ENCODE measurements at places on chromosomes 2 and 18.

DNA sequence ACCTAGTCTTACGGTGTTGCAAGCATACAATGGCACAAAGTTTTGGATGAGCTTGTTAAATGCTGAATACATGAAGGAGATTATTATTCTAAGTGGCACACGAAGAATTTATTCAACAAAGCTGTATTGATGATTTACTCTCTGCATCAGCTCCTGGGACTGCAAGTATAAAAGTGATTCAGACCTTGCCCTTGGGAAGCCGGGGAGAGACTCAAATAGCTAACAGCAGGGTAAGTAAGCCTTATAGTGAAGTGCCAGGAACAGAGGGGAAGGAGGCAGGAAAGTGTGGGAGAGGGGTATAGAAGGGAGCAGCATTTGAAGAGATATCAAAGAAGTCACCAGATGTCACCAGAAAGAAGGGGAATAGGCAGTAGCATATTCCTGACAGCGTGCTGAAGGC is 115.4 kb downstream of the MCFD2 start:
- DNase-seq = no peak

- DNase-seq = no peak
Observed at GRCh38 chr2:218829868-218830451, 1.6 kb downstream of the PRKAG3 start.

- DNase-seq = no peak
Observed at GRCh38 chr18:23356424-23356823, 96.7 kb upstream of the RIOK3 start.

DNA sequence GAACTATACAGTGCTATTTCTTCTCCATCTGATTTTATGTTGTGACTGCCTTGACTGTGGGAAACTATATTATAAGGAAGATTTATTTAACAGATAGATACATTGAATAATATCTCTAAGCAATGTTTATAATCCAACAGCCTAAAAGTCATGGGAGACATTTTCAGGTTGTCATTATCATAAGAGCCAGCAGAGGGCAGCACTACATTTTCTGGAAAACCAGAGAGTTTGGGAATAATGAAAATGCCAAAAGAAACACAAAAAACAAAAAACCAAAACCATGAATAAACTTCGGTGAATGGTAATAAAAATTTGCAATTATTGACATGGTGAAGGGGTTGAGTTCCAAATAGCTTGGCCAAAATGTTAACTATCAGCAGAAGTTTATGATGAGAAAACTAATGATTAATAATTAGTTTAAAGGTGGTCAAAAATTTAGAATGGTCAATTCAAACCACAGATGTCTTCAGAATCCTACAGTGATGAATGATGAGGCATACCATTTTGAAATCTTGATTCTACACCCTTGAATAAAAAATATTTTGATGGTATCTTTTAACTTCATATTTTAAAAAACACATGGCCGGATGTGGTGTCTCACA is 4.7 kb downstream of the EEF1B2 start:
- DNase-seq = peak; percentile 55

- DNase-seq = no peak
Observed at GRCh38 chr18:21241301-21242048, 557 bp upstream of the GREB1L start.

- DNase-seq = no peak
Observed at GRCh38 chr2:163752267-163752666, 16.5 kb upstream of the FIGN start.

DNA sequence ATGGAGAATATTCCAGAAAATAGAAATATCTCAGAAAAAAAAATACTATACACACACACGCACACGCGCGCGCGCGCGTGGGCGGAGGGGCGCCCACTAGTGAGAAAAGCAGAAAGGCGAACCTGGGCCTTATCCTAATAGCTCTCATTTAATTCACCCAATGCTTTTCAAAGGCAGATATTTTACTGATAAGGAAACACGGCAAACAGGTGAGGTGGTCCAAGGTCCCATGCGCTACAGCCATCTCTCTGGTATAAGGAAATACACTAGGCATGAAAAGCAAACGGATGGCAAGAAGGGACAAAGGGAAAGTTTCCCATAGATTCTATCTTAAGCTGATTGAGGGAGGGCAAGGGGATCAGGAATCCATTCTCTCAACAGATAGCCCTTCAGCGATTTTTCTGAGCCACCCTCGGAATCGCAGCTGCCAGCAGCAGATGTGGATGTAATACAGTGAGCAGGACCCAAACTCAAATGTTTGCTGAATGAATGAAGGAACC is 136.7 kb downstream of the TMEM247 start:
- DNase-seq = peak; percentile 63

GRCh38 chr2:145752091-145752806 is 1232.3 kb upstream of the ZEB2 start:
- peak; percentile 70 for DNase-seq

DNA sequence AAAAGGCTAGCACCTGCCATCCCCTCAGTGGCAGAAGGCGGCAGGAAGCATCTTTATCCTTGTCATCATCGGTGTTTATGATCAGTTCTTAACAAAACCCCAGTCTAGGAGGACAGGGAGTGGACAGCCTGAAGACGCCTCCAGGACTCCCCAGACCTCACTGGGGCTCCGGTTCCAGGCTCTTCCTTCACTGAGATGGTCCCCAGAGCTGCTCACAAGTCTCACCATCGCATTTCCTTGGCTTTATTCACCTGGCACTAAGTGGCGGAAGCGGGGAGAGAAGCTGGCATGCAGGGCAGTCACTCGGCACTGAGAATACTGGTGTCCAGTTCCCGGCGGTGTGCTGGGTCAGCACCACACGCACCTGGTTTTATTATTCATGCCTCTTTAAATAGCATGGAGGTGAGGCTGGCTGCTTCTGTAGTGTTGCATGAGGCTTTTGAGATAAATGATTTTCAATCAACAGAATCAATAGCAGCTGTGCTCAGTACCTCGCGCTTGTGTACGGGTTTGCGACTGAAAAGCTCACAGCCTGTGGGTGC is 68.7 kb downstream of the CABLES1 start:
- no peak for DNase-seq

DNA sequence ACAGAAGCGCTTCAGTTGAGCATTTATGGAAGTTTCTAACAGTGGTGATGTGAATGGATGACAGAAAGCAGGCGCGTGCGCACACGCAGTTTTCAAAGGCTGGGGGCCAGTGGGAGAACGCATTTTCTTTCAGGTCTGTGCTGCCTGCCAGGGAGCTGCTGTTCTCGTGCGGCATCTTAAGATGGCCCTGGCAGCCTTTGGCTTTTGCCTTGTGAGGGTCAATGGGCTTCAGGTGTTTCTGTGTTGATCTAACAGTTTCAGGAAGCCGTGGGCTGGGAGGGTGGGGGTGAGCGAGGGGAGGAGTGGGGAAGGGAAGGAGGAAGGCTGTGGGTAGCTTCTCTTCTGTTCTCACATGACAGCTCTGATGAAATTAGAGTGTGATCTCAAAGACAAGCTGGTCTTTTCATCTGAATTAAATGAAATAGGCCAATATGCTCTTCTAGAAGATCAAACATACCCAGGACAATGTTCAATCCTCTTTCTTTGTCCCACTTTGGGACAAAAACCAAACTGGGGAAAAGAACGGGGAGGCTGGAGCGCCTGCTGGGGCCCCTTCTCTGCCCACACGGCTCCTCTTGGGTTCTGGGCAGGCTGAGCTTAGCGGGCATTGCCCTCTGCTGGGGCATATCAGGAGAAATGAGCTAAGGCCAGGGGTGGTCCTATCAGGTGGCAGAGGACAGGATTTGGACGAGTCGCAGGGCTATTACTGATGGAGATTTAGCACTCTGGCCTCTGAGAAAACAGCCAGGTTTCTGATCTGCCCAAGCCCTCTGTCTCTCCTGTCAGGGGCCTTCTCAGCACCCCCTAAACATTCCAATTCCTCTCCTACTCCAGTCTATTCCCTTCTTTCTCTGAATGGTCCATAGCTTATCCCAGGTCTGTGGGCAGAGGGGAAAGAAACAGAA is 126.2 kb upstream of the LGALSL start:
- peak; percentile 75 for DNase-seq

GRCh38 chr18:59597049-59597448 is 100.2 kb downstream of the CCBE1 start:
- no peak for DNase-seq

DNA sequence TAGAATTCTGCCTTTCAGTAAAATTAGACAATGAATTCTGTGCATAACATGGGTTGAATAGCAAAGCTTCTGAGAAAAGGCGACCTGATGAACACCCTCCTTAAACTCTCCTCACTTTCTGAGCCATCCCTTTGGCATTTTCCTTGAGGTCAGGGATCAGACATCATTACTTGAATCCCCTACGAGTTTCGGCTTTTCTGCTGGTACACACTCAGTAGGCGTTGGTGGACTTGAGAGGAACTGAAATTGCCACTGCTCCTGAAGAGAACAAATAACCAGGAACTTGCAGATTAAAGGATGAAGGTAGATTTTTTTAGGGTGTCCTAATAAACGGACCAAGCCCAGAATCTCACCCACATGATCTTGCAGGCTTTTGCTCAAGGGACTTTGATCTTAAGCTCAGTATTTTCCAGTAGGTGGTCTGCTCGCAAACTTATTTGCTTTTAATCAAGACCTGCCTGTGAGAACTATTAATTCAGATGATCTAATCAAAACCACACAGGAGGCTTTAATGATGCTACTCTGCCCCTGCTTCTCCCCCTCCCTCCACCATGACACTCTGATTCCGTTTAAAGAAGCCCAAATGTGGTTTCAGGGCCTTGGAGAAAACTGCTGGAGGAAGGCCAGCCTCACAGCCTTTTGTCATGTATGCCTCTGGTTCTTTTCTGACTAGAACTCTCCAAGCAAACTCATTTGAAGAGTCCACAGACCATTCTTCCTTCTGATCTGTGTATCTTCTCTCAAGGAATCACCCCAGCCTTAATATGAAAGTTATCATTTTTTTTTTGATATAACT is 124.9 kb downstream of the PRKCE start:
- DNase-seq = peak; percentile 45

DNA sequence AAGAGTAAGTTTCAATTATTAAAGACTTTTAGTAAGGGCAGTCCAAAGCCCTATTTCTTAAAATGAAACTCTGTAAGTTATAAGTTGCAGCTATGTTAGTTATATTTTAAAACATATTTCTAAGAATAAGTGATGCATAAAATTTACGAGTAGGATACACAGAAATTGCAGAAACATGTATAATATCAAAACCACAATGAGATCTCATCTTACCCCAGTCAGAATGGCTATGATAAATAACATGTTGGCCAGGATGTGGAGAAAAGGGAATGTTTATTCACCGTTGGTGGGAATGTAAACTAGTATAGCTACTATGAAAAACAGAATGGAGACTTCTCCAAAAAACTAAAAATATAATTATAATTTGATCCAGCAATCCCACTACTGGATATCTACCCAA is 201.2 kb downstream of the CBLN2 start:
- no peak for DNase-seq

- no peak for DNase-seq
Observed at GRCh38 chr2:129813404-129813803, 166.1 kb upstream of the RAB6C start.

- no peak for DNase-seq
Observed at GRCh38 chr2:190996947-190997346, 17.0 kb downstream of the STAT1 start.

DNA sequence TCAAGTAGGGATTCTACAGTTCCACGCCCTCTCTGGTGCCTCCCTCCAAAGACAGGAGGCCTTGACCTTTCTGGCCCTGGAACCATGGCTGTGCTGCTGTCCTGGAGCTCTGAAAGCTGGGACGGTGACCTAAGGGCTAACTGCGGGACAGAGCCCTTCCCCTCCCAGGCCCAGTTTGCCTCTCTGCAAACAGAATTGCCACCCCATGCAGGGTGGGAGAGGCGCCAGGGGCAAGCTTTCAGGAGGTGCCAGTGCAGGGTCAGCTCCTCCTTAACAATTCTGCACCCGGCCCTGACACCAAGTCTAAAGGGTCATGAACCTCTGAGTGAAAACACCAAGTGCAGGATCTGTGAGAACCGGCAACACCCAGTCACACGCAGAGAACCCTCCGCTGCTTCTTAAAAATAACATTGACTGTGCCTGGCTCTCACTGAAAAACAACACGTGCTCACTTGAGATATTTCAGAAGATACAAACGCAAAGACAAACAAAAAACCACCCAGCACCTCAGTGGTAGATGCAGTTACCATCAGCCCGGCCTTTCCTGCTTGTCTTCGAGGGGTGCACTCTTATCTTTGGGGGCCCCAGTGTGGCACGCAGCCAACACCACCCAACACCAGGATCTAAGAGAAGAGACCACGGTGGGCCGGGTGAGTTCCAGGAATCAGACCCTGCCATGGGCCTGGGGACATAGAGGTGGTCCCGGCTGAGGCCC is 1.1 kb upstream of the SNED1 start:
- no peak for DNase-seq

- DNase-seq = no peak
Observed at GRCh38 chr2:60857056-60857455, 24.3 kb upstream of the REL start.

DNA sequence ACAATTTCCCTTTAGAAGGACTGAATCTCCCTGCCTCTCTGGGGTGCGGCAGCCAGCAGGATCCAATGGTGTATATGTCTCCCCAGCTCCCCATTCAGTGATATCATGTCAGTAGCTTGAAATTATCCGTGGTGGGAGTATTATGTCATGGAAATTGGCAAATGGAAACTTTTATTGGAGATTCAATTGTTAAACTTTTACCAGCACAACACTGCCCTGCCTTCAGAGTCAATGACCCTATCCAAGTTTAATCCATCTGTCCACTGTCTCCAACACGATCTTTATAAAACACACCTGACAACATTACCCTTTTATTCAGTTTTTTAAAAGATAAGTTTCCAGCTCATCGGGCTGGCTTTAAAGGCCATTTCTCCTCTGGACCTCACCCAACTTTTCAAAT is 5.0 kb upstream of the IL1RN start:
- no peak for DNase-seq

DNA sequence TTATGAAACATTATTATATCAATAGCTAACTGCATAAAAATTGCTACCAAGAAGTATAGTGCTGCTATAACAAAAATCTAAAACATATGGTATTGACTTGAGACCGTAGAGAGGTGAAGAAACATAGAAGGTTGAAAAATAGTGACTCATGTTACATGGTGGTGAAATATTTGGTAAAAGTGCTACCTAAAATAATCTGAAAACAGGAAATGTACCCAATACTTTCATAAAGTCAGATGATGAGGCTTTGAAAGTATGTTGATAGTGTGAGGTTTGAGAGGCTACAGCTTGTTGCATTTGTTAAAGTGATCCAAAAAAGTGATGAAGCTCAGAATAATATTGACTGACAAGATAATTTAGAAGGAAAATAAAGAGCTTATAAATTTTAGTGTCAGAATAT is 718.7 kb upstream of the SLC8A1 start:
- DNase-seq = no peak

GRCh38 chr2:69914164-69914949 is 552 bp upstream of the MXD1 start:
- DNase-seq = peak; percentile 100

DNA sequence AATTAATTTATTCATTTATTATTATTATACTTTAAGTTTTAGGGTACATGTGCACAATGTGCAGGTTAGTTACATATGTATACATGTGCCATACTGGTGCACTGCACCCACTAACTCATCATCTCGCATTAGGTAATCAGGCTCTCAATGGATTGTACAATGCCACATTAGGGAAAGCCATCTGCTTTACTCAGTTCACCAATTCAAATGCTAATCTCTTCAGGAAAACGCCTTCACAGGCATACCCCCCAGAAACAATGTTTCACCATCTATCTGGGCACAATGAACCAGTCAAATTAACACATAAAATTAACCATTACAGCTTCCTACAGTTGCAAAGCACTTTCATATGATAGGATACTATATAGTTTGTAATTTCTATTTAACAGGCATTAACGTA is 84.8 kb upstream of the DNAJC10 start:
- DNase-seq = no peak

- DNase-seq = no peak
Observed at GRCh38 chr2:229170916-229171315, 100.2 kb downstream of the PID1 start.
